LHCN-M2 (cell line): ENCODE measurements at places on chromosomes 2 and 18. TPM values are rescaled to one million over a fixed set of nuclear protein-coding genes. Genes with fewer than 3 reads are reported as not detected.

FAM161A gene
- total RNA-seq = 2.3 and 2.5 TPM in 2 replicates

GRCh38 chr2:169448316-169448715, 31.0 kb upstream of the BBS5 start:
- DNase-seq = no peak

ALPI gene
- not detected in 2 replicates for total RNA-seq

- DNase-seq = peak; percentile 98
These were observed 364.4 kb downstream of the ZNF521 start for GRCh38 chr18:24987303-24988252.

DNA sequence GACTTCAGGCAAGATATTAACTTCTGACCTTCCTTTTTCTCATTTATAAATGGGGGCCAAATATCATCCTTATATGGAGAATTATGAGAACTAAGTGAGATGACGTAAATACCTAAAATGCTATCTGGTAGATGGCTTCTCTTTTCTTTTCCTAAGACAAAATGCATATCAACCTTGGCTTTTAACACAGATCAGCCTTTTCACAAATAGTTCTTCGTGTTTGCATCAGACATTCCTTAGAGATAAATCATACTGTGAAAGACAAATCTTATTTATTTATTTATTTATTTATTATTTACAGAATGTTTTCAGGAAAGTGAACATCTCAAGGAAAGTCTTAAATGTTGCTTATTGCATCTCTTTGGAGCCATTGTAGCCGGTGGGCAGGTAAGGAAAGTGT, 62.8 kb downstream of the NBEAL1 start:
- peak; percentile 24 for DNase-seq

CCDC93 gene
- 10.8 and 15.3 TPM in 2 replicates for total RNA-seq

- DNase-seq = peak; percentile 14
These were observed 156.8 kb upstream of the RBMS1 start for GRCh38 chr2:160650196-160651118.

DNA sequence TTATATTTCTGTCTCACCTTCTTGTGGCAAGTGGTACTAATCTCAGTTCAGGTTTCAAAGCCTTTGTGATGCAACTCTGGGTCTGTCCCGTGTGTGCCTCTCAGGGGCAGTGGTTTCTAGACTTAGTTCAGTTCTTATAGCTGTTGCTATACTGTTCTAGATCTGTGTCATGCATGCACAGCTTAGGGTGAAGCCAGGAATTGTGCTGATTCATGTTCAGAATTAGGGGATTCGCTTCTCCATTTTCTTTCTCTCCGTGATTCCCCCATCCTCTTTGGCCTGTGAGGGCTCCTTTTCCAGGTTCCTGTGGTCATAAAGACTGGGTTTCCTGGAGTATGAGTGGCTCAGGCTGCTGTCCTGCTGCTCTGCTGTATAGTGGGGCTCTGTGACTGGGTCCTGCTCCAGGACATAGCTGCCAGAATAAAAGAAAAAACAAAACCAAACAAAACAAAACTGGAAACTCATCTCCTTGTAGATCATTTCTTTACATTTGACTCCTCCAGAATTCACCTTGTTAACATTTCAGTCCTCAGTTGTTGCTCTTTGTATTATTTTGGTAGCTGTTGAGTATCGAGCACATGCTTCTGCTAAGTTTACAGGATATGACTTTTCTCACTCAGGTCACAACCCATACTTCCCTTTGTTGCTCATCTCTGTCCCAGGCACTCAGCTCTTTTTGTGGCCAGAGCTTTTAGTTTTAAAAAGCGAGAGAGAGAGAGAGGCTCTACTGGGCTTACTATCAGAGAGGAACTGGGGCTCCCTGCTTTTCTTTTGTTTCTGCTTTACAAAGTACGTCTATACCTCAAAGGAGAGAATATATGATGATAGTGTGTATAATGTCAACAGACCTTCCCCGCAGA, 34.2 kb downstream of the CERS6 start:
- DNase-seq = peak; percentile 65

- peak; percentile 96 for DNase-seq
These were observed 105.9 kb upstream of the CREB1 start for GRCh38 chr2:207423886-207424285.

DNA sequence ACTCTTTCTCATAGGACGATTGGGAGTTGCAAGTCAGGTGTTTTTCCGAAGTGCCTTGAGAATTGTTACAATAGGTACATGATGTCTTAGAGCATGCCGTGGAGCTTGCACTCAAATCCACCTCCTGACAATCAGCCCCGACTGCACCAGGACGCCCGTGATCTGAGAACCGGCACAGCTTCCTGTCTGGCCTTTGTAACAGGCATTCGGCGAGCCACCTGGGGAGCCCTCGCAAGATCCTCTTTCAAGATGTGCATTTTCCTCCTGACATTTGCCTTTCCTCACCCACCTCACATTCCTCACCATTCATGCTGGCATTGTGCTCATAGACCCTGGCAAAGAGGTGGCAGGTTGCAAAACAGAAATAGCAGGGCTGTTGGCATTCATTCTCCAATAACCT, 427.3 kb downstream of the GALR1 start:
- no peak for DNase-seq

CNDP1 gene
- total RNA-seq = not detected in 2 replicates

- DNase-seq = no peak
These were observed 61.2 kb upstream of the CUL3 start for GRCh38 chr2:224646242-224646846.

DNA sequence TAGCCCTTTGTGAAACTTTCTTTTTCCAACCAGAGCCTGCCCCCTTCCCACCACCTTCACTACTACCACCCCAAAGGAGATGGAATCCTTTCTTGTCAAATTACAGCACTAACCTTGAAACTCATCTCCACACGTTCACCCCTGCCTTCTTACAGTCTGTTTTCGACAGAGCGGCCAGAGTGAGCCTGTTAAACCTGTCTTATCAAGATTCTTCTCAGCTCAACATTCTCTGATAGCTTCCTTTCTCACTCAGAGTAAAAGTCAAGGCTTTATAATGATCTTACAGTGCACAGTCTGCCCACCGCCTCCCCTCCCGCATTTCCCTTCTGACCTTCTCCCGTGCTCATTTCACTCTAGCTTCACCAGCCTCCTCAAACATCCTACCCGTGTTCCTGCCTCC, 56.0 kb downstream of the ARHGAP25 start:
- no peak for DNase-seq

DNA sequence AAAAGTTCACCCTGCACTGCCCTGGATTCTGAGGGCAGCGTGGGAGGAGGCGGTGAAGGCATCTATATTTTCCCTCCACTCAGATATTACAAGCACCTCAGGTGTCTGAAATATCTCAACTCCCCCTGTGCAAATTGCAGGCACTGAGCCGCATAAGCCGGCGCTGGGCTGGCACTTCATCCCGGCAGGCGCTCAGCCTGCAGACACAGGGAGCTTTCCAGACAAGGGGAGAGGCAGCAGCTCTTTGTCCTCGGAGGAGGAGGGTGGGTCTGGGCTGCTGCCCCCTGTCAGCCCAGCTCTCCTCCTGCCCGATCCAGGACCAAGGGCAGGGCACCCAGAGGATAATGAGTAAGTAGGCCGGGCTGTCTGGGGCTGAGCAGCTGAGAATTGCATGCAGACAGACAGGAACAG, 189.3 kb upstream of the MYT1L start:
- no peak for DNase-seq

- DNase-seq = peak; percentile 58
These were observed 121.0 kb upstream of the XPO1 start for GRCh38 chr2:61658841-61659780.

- no peak for DNase-seq
These were observed 1279.7 kb upstream of the ZEB2 start for GRCh38 chr2:145799595-145800108.

- no peak for DNase-seq
These were observed 73.1 kb upstream of the RMDN2 start for GRCh38 chr2:37851828-37852584.

DNA sequence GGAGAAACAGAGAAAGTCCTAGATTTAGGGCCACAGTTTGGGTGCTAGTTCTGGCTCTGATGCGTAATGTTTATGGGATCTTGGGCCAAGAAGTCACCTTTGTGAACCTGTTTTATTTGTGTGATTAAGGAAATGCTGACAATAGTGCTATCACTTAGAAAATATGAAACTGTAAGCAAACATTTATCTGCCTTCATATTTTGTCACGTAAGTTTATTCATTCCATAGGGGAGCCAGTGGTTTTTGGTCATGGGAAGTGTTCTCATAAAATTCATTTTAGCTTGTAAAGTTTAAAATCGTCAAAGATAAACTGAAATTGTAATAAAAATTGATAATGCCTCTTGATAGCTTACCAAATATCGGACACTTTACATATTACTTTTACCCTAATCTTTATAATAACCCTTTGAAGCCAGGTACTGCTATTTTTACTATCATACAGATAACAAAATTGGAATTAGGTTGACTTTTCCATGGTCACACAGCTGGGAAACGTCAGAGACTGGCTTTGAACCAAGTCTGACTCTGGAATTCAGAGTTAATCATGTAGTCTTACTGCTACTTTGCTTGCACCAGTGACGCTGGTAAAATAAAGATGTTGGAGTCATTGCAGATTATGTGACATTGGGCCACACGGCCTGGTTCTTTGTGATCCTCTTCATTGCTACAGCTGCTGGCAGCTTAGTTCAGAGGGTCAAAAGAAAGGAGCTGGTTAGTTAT, 99.7 kb downstream of the ICA1L start:
- no peak for DNase-seq

GRCh38 chr2:100919316-100919715, 82.8 kb upstream of the RPL31 start:
- DNase-seq = no peak

KIF5C gene
- 0.17 and 0.32 TPM in 2 replicates for total RNA-seq

DNA sequence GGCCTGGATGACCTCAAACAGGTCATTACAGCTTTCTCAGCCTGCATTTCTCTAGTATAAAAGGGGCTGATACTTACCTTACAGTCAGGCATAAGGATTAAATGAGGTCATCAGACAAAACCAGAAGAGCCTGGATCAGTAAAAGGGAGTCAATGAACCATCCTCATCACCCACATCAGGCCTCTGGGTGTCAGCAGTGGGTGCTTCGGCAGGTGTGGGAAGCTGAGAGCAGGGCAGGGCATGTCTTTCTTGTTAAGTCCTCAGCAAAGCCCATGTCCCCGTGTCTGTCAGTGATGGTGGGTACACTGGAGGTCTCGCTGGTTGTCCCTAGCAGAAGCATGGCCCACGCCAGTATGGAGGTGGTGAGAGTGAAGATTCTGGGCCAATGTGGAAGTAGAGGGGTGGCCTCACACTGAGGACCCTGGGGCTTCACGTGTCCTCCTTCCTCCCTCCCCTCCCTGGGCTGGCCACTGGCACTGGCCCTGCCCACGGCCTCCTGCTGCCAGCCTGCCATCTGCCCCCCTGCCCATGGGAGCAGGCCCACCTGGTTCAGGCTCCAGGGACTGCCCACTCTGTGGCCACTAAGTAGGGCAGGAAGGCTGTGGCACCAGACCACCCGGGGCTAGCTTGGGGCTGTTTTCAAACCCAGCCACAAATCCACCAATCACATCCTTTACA, 4.4 kb downstream of the ADRA2B start:
- DNase-seq = no peak

DNA sequence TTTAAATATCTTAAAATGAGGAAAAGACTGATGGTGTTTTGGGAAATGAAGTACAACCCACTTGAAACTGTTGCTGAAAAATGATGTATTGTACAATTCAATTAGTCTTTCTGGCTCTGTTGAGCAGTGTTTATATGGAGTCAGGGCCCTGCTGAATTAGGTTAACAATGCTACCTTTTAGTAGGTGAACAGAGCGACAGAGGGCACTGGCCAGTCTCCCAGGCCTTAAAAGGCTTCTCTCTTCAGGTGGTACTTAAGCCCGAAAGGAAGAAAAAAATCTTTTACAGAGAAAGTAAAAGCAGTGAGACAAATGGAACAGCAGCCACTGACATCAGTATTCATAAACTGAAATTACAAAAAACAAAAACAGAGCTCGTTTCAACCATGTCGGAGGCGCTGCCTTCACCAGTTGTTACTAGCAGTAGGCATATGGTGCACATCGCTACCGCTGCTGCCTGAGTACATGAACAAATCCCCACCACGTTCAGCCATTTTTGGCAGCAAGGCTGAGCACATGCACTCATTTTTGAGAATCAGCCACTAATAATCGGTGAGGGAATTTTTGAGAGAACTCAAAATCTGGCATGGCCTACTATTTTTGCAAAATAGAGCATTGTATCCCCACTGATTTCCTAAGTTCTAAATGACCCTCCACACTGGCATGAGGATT, 91.8 kb downstream of the PLEKHM3 start:
- no peak for DNase-seq

- DNase-seq = no peak
These were observed 24.7 kb upstream of the AMMECR1L start for GRCh38 chr2:127910415-127910814.

DNA sequence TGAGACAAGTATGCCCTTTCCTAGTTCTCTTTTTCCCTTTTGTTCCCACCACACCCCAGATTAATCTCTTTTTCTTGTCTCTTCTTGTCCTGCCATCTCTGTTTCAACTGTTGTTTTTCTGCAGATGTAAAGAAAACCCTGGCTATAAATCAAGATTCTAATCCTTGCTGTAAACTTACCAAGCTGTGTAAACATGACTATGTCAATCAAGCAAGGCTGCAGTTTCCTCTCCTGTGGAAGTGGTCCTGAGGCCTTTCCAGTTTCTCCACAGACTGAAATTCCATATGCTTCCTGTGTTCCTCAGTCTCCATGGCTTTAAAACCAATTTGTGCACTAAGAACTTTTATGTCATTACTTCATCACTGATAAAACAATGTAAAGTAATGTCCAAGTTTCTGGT, 288.8 kb upstream of the PIK3C3 start:
- DNase-seq = no peak

DNA sequence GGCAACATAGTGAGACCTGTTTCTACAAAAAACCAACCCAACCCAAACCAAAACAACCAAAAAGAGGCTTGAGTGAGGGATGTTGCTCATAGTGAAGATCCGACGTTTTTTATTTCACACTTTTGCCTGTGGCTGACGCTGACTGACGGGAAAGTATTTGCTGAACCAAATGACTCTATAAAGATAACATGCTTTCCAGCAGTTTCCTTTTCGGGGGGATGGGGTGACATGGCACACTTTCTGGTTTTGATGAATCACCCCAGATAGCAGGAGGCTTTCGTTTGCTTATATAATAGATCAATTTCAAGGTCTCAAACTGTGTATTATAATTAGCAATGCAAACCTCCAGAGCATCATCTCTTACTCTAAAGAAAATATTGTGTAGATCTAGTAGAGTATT, 150.8 kb downstream of the AQP4 start:
- no peak for DNase-seq

ABCB11 gene
- not detected in 2 replicates for total RNA-seq

ACTG2 gene
- total RNA-seq = 2.3 and 2.9 TPM in 2 replicates

DNA sequence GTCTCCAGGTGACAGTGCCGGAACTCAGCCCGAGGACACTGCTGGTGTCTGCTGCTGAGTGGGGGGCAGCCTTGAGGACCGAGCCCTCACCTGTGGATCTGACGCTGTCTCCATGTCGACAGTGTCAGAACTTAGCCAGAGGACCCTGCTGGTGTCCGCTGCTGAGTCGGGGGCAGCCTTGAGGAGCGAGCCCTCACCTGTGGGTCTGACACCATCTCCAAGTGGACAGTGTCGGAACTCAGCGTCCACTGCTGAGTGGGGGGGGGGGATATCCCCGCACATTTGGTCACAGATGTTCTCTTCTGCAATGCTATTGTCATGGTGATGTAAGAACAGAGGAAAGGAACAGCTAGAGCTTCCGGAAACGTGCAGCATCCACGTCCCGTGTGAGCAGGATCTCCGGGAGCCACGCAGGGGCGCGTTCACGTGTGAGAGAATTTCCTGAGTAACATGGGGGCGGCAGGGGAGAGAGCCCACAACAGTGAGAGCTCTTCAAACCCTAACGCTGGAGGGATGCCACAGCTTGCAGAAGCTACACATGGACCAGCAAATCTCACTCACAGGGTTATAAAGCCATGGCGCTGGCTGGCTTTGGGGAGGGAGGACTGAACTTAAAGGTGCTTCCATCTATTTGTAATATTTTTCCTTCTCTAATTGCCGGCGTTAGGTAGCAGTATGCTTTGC, 250.7 kb upstream of the SALL3 start:
- no peak for DNase-seq
